Mesenchymal stem cell (in vitro differentiated cells and primary cell): ENCODE measurements at places on chromosomes 13 and 19.
A peak's percentile ranks its signal among the peaks of the same experiment; 100 is the strongest.

DNA sequence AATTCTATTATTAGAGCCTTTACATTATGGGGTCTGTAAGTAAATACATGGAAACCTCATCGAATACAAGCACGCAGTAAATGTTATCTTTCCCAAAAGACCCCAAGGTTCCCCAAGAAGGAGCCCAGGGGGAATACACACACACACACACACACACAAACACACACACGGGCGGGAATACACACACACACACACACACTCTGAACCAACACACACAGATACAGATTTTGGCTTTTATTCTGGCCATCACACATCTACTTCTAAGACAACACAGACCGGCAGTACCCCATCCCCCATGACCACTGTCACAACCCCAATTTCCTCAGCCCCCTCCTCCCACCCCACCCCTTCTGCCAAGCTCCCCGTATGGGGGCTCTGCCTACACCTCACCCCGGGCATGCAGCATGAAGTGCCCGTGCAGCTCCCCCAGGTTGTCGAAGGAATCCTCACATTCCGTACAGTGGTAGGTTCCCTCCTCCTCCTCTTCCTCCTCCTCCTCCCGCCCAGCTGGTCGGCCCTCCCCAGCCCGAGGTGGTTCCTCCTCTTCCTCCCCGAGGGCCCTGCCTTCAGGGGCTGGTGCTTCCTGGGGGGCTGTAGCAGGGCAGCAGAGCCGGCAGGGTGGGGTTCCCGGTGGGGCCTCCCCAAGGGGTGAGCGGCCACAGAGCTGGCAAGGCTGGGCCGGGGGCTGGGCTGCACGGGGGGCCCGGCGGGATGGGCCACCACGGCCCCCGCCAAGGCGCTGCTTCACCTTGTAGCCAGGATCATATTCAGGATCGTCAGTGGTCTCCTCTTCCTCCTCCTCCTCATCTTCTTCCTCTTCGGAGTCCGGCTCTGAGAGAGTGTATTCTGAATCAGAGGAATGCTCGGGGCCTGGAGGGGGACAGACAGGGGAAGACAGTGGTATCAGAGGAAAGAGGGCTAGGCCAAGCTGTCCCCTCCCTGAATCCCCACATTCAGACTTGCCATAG, 4.4 kb upstream of the SRRM5 start:
- DNase-seq = no peak

- no peak for DNase-seq
Observed at GRCh38 chr13:110281736-110282135, 25.2 kb downstream of the COL4A1 start.

- no peak for DNase-seq
Observed at GRCh38 chr13:54445453-54445852, 1416.8 kb downstream of the OLFM4 start.

- DNase-seq = no peak
Observed at GRCh38 chr19:39133431-39134270, 8.1 kb downstream of the PAK4 start.

- DNase-seq = peak; percentile 73
Observed at GRCh38 chr19:48390188-48391099, 907 bp downstream of the KDELR1 start.
